ENCODE measurements at places on chromosomes 1 and 21.

GRCh38 chr1:226915672-226915995 is 24.5 kb upstream of the COQ8A start:
- no peak for DNase-seq

DNA sequence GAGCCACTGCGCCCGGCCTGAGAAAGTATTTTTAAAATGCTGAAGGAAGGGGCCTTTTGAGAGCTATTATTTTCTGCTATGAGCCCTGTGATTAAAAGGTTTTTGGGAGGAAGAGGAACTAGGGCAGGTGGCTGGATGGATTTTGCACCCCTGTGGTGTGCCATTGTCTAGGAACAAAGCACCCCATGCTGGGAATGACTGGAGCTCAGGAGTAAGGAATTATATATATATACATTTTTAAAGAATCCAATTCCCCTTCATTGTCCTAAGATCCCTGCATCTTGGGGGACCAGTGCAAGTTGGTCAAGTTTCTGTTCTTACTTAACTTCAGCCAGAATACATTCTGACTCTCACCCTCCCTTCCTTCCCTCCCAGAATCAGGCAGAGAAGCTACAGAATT is 91.6 kb downstream of the ZNF648 start:
- no peak for DNase-seq

GRCh38 chr1:151054971-151055547 is 4.4 kb downstream of the CDC42SE1 start:
- DNase-seq = no peak

DNA sequence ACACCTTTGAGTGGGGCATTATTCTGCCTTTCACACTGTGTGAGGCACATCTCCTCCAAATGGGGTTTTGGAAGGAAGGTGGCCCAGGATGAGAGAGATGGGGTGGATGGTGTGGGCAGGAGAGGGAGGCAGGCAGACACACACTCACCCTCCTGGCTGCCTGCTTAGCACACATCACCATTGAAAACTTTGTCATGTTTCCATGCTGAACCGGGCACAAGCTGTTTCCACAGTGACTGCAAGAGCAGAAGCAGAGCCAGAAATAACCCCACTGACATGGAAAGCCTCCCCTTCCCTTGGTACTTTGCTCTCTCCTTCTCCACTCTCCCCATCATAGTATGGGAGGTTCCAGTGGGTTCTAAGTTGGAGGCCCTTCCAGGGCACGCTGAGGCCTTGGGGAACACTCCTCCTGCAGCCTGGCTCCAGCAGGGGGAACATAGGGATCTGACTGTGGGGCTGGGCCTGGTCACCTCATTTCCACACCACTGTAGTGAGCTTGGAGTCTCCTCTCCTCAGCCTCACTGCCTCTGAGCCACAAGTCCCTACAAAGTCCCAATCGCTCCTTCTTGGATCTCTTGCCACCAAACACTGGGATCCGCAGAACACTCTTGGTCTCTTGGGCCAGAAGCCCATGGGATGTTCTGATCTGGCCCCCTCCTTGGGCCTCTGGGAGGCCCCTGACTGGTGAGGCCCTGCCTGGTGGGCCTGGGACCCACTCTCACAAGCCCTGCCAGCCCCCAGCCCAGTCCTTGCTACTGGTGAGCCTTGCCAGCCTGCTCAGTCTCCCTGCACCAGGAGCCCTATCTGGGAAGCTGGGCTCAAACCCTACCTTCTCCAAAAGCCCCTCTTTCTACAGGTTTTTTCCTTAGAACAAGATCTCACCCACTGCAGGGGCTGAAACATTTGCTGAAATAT is 163.0 kb upstream of the EDN2 start:
- DNase-seq = peak; percentile 22

DNA sequence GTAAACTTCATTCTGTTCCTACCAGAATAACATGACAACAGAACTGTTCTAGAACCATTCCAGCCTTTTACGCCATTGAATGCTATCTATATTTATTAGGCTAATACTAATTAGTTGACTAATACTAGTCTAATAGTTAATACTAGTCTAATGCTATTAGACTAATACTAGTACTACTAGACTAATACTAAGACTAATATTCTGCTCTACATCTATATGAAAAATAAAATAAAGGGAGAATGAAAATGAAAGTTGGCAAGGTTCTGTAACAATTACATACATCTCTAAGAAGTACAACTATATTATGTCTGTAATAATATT is 40.9 kb upstream of the LRRC8B start:
- no peak for DNase-seq

GRCh38 chr1:160777486-160778089 is 18.4 kb upstream of the LY9 start:
- DNase-seq = peak; percentile 59

GRCh38 chr1:239896569-239896968 is 195.1 kb upstream of the FMN2 start:
- no peak for DNase-seq

DNA sequence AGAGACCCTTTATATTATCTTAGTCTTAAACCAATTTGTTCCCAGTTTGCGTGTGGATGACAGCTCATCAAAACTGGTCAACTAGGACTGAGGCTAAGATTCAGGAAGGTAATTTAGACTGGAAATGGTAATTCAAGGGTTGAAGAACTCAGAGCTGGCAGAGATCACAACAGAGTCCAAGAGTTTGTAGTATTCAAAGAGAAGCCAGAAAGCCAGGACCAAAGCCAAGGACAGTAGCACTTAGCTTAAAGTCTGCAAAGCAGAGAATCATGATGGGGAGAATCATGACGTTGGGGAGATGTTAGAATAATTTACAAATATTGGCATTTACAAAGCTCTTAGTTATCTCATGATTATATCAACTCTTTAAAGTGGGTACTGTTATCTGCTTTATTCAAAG is 32.6 kb downstream of the RNF11 start:
- no peak for DNase-seq

DNA sequence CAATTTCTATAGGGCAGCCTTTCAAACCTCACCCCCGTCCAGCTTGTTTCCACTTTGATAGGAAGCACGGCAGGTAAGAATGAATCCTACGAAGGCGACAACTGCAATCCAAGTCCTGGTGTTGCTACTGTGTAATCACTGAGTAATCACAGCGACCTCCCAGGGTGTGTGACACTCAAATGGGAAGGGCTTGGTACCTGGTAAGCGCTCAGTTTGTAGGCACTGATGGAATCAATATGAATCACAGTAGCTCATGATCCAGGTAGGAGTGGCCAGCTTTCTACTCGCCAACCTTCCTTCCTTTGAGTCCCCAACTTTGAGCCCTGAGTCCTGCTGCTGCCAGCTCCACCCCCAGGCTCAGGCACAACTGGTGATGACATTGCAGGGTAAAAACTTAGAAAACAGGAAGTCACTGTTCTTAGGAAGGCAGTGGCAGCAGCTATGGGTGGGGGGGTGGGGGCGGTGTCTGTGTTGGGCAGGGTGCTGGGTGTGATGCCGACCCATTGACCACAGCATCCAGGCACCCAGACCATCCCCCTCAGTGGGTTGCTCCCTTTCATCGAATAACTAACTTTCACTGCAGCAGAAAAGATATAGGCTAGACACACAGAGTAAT is 70.7 kb downstream of the CD247 start:
- peak; percentile 74 for DNase-seq

- no peak for DNase-seq
These were observed 3.2 kb upstream of the ACTRT2 start for GRCh38 chr1:3018051-3018471.

GRCh38 chr1:212539737-212540430 is 68.7 kb upstream of the ATF3 start:
- no peak for DNase-seq

GRCh38 chr1:207335695-207336363 is 14.4 kb downstream of the CD55 start:
- DNase-seq = no peak

DNA sequence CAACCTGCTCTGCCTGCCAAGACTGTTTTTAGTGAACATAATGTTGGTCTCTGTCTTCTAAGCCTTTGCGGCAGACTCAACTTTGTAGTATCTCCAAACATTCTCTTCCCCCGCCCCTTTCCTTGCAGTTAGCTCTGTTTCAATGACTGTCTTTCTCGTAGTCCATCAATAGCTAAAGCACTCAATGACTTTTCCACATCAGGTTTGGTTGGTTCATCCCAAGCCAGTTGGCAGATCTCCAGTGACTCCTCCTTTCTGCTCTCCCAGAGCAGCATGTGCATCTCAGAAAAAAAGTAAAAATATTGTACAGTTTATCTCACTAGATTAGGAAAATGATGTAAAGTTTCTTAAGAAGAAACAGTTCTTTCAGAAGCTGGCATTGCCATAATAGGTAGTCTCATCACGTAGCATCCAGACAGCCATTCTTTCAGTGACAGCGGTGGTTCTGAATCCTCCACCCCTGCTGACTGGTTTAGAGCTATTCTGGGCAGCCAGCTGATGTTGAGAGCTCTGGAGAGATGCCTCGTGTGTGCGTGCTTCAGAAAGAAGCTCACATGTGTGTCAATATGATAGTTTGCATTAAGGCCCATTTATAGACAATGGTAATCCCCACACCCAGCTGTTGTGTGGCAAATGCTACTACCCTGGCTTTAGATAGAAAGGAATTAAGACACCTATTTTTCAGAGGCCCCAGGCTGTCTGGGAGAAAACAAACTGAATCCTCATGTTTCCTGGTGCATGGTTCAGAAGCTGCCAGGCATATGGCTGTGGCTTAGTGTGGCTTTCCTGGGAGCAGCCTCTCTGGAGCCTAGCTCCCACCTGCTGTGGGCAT is 53.2 kb downstream of the CNN3 start:
- DNase-seq = no peak

DNA sequence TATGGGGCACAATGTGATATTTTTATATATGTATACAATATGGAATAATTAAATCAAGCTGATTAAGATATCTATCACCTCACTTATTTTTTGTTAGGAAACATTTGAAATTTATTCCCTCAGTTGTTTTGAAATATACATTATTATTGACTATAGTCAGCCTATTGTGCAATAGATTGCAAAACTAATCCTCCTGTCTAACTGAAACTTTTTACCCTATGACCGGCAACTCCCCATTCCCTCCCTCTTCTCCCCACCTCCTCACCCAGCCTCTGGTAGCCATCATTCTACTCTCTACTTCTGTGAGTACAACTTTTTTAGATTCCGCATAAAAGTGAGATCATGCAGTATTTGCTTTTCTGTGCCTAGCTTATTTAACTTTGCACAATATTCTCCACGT is 117.7 kb upstream of the SGIP1 start:
- DNase-seq = no peak

DNA sequence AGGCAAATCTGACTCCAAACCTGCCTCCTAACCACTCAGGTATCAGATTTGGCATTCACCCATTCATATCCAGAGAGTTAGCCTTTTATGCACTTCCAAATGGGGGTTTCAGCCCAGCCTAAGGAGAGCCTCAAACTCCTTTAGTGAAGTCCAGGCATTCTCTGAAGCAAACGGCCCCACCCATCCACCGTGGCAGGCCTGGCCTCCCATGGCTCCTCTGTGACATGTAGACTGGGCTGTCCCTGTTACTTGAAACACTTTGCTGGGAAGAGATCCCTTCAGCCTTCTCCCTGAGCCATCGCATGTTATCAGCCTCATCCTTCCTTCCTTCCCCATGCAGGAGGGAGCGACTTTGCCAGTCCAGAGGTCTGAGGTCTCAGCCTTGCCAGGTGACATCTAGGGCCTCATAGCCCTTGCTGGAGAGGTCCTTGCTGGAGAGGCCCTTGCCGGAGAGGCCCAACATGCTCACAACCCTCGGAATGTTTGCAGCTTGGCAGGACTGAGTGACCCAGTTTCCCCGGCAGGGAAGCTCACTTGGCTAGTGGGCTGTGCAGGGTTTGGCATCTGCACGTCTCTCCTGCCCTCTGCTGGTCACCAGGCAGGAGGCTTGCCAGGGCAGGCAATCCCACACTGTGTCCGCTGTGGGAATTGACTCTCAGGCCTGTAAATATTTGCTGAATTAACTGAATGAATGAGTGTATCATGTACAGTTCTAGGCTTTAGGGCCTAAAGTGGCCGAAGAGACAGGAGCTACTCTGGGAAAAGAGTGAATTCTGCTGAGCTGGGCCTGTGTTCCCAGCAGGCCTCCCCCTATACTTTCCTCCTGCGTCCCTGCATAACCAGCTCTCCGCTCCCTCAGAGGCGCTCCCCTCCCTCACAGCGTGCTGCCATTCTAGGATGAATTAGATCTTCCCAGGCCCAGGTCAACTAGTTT is 26.7 kb upstream of the RBM15 start:
- DNase-seq = peak; percentile 81

- DNase-seq = no peak
These were observed 93.8 kb upstream of the TMPRSS2 start for GRCh38 chr21:41601573-41602368.

DNA sequence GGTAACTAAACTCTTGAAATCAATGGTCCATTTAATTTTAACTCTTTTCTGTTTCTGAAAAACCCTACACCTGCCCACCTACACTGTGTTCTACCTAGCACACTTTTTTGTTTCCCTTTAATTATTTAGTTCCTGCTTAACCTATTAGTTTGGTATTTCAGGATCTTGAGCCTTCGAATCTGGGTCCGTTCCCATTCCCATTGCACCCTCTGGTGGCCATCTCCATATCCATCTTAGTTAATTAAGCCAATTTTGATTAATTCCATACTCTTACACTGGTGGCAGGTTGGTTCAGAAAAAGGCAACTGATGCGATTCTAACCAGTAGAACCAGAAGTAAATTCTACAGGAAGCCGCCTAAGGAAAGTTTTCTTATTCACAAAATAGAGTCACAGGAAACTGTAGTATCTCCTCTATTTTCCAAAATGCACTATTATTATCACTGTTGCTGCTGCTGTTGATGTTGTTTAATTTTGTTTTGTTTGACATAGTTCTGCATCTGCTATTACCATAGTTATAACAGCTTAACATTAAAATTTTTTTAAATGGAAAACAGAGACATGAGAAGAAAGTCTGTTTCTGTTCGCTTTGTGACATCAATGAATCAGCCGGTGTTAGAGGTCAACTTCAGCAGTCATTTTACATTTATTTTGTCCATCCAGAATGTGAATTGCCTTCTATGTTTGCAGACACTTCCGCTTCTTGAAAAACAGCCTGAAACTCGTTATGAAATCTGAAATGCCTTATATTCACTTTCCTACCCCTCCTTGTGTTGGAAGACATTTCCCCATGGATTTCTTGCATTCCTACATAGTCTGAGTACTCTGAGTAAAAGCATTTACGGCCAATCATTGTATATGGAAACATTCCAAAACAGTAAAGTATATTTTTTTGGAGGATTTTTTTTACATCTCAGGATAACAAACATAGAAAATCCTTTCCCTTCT is 115.5 kb upstream of the NCAM2 start:
- peak; percentile 25 for DNase-seq

DNA sequence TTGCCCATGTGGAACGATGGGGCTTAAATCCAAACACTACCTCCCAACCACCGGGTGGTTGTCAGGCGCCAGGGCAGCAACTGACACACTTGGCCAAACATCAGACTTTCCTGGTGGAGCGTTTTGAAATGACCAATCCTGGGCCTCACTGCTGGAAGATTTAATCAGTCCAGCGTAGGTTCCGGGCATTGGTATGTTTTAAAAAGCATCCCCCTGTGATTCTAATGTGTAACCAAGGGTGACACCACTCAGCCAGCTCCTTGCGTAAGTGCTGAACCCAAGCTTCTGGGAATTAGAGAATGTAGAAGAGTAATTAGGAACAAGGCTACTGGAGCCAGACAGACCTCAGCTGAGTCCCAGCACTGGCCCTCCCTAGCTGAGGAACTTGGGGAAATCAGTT is 44.8 kb upstream of the KAZN start:
- DNase-seq = no peak

- DNase-seq = no peak
These were observed 71.3 kb downstream of the RIPK4 start for GRCh38 chr21:41695513-41695912.

Measured in stimulated activated CD8-positive, alpha-beta memory T cell treated with anti-CD3 and anti-CD28 coated beads, Interleukin-4, amount 100 ng/mL, for 48 hours (primary cell).